Mucosa of gallbladder (tissue), 1 donor: ENCODE measurements at places on chromosomes 16 and 17. TPM values are rescaled to one million over a fixed set of nuclear protein-coding genes. Genes with fewer than 3 reads are reported as not detected.

The ALOXE3 gene
- not detected for total RNA-seq

The IGSF6 gene
- 11.5 TPM for total RNA-seq

The ANKFN1 gene
- 1.3 TPM for total RNA-seq

The HBZ gene
- 0.95 TPM for total RNA-seq

The OR1A1 gene
- not detected for total RNA-seq

The KRTAP4-3 gene
- not detected for total RNA-seq

The TM4SF5 gene
- 56.9 TPM for total RNA-seq

The CBFA2T3 gene
- 5.2 TPM for total RNA-seq

The COPZ2 gene
- 39.3 TPM for total RNA-seq

The CCL2 gene
- 32.0 TPM for total RNA-seq

The CHRNB1 gene
- 10.0 TPM for total RNA-seq

The CDRT4 gene
- total RNA-seq: 6.0 TPM

The CLEC10A gene
- 8.3 TPM for total RNA-seq

The CACNG1 gene
- total RNA-seq: not detected

The G6PC1 gene
- 17.3 TPM for total RNA-seq

The JUP gene
- 201 TPM for total RNA-seq

The TP53TG3F gene
- total RNA-seq: not detected

The TEX2 gene
- 74.9 TPM for total RNA-seq

The FZD2 gene
- total RNA-seq: 7.7 TPM

The SHBG gene
- 0.89 TPM for total RNA-seq

The TEKT1 gene
- not detected for total RNA-seq

The TNFRSF13B gene
- total RNA-seq: 0.32 TPM

The FBXL19 gene
- 27.7 TPM for total RNA-seq

The CLEC18C gene
- total RNA-seq: 0.98 TPM

The INCA1 gene
- total RNA-seq: 1.4 TPM

The OR1A2 gene
- total RNA-seq: not detected

The CLDN9 gene
- 3.3 TPM for total RNA-seq

The SMARCD2 gene
- total RNA-seq: 84.7 TPM

The ASGR1 gene
- total RNA-seq: 5.0 TPM

The FNDC8 gene
- total RNA-seq: not detected

The ZNF629 gene
- total RNA-seq: 18.9 TPM

The KRTAP9-6 gene
- total RNA-seq: not detected

The SLC16A11 gene
- 4.5 TPM for total RNA-seq

The CTRB2 gene
- total RNA-seq: 26.7 TPM

The CPPED1 gene
- 17.5 TPM for total RNA-seq

The ERBB2 gene
- total RNA-seq: 202 TPM

The DNAAF8 gene
- total RNA-seq: 2.5 TPM

The UTS2R gene
- not detected for total RNA-seq

The CD300LB gene
- 0.49 TPM for total RNA-seq

The CCL8 gene
- 1.2 TPM for total RNA-seq

The QRICH2 gene
- total RNA-seq: 3.8 TPM

The SDR42E2 gene
- 0.26 TPM for total RNA-seq

The RCVRN gene
- 0.20 TPM for total RNA-seq

The MEIOB gene
- total RNA-seq: 0.17 TPM

The STX1B gene
- total RNA-seq: 0.58 TPM

The ZP2 gene
- 0.09 TPM for total RNA-seq

The VTN gene
- total RNA-seq: 424 TPM

The CDH16 gene
- 8.7 TPM for total RNA-seq

The CCL4L2 gene
- 23.7 TPM for total RNA-seq

The CCL16 gene
- 0.35 TPM for total RNA-seq

The ICAM2 gene
- 14.8 TPM for total RNA-seq

The FSCN2 gene
- 1.4 TPM for total RNA-seq

The DPEP3 gene
- total RNA-seq: not detected

The NPIPB2 gene
- 5.5 TPM for total RNA-seq

The NUPR1 gene
- 44.9 TPM for total RNA-seq

The TP53TG3D gene
- total RNA-seq: 0.63 TPM
